ENCODE measurements at places on chromosomes 5 and 9.

GRCh38 chr9:1052365-1053281 lies 2.5 kb downstream of the DMRT2 start:
- DNase-seq = no peak

- no peak for DNase-seq
Measured at GRCh38 chr5:132228241-132229035, 785 bp upstream of the P4HA2 start.

DNA sequence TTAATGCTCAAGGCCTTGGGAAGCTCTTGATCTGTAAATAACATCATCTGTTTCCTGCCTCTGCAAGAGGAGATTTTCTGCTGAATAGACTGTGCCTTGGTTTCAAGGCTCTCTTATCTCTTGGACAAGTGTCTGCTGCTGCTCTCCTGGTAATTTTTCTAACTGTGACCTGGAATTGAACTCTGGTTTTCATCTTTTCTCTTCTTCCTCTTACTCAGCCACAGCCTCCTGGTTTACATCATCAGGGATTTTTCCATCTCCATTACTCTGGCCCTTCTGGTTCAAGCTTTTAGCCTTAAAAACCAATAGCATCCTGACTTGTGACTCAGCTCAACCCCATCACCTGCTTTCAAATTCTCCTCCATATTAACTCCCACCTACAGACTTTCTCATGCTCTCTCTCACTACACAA lies 49.6 kb upstream of the ITGA1 start:
- no peak for DNase-seq

DNA sequence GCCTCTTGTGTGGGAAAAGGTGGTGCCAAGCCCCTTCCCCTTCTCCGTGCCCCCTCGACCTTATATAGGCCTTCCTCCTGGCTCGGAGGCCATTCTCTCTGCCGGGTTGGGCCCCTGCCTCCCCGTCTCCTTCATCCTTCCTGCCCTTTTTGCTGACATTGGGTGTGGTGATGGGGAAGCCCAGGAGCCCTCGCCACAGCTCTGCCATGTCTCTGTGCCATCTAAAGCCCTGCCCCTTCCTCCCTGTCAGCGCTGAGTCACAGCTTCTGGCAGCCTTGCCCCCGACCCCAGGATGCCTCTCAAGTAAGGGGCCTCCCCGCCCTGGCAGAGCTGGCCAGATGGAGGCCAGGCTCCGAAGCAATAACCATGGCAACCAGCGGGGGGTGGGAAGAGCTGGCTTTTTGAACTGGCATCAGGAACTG lies 30.4 kb downstream of the JADE2 start:
- DNase-seq = peak; percentile 93

All from RWPE1 (cell line).